NCI-H345 (cell line): ENCODE measurements at places on chromosomes 5 and 9.
A peak's percentile ranks its signal among the peaks of the same experiment; 100 is the strongest.

DNA sequence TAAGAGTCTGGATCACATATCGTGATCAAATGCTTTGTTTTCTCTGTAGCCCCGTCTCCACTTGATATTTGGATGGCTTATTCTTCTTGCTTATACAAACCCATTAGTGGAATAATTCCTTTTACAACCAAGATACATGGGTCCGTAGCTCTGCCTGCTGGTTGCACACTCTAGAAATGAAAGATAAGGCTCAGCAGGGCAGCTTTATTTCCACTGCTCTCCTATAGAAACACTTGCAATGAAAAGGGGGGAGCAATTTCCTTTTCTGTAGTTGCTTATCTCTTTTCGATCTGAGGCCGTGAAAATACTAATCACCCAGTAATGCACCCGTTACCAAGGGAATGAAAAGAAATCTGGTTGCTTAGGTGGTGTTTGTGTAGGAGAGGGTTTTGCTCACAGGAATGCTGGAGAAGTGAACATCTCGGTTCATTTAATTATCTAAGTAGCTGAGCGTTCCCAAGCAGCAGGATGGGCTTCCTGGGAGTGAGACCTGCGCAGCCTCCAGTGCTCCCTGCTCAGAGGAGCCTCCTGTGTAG is 131.7 kb downstream of the ADAMTS16 start:
- peak; percentile 46 for DNase-seq

- DNase-seq = no peak
Measured at GRCh38 chr5:15371184-15371583, 128.8 kb upstream of the FBXL7 start.

- no peak for DNase-seq
Measured at GRCh38 chr5:66438696-66439095, 157.5 kb upstream of the MAST4 start.

- DNase-seq = peak; percentile 67
Measured at GRCh38 chr9:105608721-105609598, 51.0 kb downstream of the FKTN start.

GRCh38 chr5:178677429-178677828 is 50.6 kb upstream of the CLK4 start:
- no peak for DNase-seq
